ENCODE measurements at places on chromosomes 4 and X.

GRCh38 chr4:73744203-73744602, 3.8 kb downstream of the CXCL8 start:
- DNase-seq, result no peak

GRCh38 chr4:95548738-95549245, at the start of gene UNC5C:
UNC5C (minus strand) TSS chr4:95548973.
- no peak for DNase-seq

DNA sequence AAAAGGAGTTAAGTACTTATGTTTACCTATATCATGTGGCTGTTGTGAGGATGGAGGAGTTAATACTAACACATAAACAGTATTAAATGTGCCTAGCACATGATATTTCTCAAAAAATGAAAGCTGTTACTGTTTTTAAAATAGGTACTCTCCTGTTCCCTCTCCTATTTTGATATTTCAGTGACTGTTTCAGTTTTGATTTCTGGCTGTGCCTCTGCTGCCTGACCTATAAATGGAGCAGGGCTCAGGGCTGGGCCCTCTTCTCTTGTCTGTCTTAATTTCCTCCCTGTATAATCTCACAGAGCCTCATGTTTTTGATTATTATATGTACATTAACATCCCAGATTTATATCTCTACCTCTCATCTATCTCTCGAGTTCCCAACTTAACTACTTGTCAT, 93.3 kb downstream of the UGT8 start:
- no peak for DNase-seq

- DNase-seq, result peak; percentile 20
These were observed 74.4 kb upstream of the IRF2 start for GRCh38 chr4:184548648-184549341.

- peak; percentile 46 for DNase-seq
These were observed 80.7 kb upstream of the IGFBP7 start for GRCh38 chr4:57190601-57191481.
